ENCODE measurements at places on chromosomes 3 and 15. TPM values are rescaled to one million over a fixed set of nuclear protein-coding genes. Genes with fewer than 3 reads are reported as not detected.
A peak's percentile ranks its signal among the peaks of the same experiment; 100 is the strongest.

DNA sequence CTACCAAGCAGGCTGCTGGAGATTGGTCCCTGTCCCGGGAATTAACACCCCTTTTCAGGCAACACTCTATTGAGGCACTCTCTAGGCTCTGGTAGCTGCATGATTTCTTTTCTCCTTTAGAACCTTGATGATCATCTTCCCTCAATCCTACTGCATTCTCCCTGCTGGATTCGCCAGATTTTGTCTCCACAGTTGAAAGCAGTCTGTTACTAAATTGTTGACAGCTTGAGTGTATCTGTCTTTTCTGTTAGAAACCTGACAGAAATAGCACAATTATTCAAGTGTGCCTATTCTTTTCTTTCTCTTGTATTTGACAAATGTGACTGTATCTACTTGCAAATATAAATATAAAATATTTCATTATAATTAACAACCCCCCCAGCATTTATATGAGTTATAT, 830.8 kb upstream of the CADM2 start:
- H3K36me3 ChIP-seq = no peaks in the 10 kb centered on the region
- H3K4me3 ChIP-seq = no peak overlapping the region
- H3K27ac ChIP-seq = no peak overlapping the region

GRCh38 chr15:78988361-78988911, 43.6 kb upstream of the CTSH start:
- peak overlapping the region; percentile 52 for H3K27ac ChIP-seq
- DNase-seq = peak; percentile 32
- no peaks in the 10 kb centered on the region for H3K27me3 ChIP-seq
- no peaks in the 10 kb centered on the region for H3K36me3 ChIP-seq
- H3K4me1 ChIP-seq = peaks cover 9% of the 10 kb centered on the region

- no peaks in the 10 kb centered on the region for H3K4me1 ChIP-seq
- no peak for DNase-seq
- no peaks in the 10 kb centered on the region for H3K27me3 ChIP-seq
- no peak overlapping the region for H3K27ac ChIP-seq
Observed at GRCh38 chr15:29978411-29979382, 104.1 kb upstream of the GOLGA8J start.

- H3K4me3 ChIP-seq = no peak overlapping the region
- H3K4me1 ChIP-seq = peaks cover 23% of the 10 kb centered on the region
- H3K36me3 ChIP-seq = no peaks in the 10 kb centered on the region
- no peak for DNase-seq
Observed at GRCh38 chr3:170368921-170369320, 11.4 kb downstream of the SKIL start.

DNA sequence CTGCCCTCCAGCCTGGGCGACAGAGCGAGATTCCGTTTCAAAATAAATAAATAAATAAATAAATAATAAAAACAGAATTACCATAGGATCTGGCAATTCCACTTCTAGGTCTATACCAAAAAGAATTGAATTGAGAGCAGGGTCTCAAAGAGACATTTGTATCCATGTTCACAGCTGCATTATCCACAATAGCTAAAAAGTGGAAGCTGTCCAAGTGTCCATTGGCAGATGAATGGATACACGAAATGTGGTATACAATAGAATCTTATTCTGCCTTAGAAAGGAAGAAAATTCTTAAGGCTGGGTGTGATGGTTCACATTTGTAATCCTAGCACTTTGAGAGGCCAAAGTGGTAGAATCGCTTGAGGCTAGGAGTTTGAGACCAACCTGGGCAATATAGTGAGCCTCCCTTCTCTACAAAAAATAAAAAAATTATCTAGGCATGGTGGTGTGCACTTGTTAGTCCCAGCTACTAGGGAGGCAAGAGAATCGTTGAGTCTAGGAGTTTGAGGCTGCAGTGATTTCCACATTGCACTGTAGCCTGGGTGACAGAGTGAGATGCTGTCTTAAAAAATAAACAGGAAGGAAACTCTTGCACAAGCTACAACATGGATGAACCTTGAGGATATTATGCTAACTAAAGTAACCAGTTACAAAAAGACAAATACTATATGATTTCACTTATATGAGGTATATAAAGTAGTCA, 24.2 kb downstream of the PFKFB4 start:
- no peak overlapping the region for H3K4me3 ChIP-seq
- H3K27me3 ChIP-seq = no peaks in the 10 kb centered on the region
- H3K4me1 ChIP-seq = no peaks in the 10 kb centered on the region
- no peak overlapping the region for H3K27ac ChIP-seq
- H3K36me3 ChIP-seq = no peaks in the 10 kb centered on the region

- peaks cover 5% of the 10 kb centered on the region for H3K4me1 ChIP-seq
- DNase-seq = no peak
- H3K36me3 ChIP-seq = no peaks in the 10 kb centered on the region
- no peaks in the 10 kb centered on the region for H3K27me3 ChIP-seq
Observed at GRCh38 chr3:96986241-96986640, 171.8 kb downstream of the EPHA6 start.

GRCh38 chr15:42121682-42122081, 27.3 kb upstream of the PLA2G4D start:
- no peaks in the 10 kb centered on the region for H3K36me3 ChIP-seq
- peak; percentile 57 for DNase-seq
- no peak overlapping the region for H3K4me3 ChIP-seq
- no peak overlapping the region for H3K27ac ChIP-seq
- H3K27me3 ChIP-seq = no peaks in the 10 kb centered on the region
- H3K4me1 ChIP-seq = no peaks in the 10 kb centered on the region

Gene SLC22A14
- total RNA-seq = not detected

Gene GOLGA6L7
- not detected for total RNA-seq

Gene ANKDD1A
- total RNA-seq = 5.1 TPM

Gene ZNF197
- total RNA-seq = 28.4 TPM

Gene MESP1
- 1.9 TPM for total RNA-seq

Measured in thyroid gland (tissue), 4 donors.